ENCODE measurements at places on chromosomes 12 and 14.

DNA sequence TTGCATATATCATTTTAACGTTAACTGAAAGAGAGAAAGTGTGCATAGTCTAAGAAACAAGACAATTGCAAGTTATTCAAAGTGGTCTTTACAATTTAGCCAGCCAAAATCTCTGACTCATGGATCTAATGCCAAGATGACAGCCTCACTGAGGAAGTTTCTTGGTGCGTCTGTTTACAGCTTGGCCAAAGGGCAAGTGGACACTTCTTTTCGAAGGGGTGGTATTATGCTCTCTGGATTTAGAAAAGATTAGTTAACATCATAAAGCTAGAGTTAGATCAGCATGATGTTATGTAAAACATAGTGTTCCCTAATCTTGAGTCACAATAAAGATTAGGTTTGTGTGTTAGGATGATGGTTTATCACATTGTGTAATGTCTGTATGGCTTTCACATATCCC is 51.5 kb upstream of the SLC2A13 start:
- no peak for DNase-seq

DNA sequence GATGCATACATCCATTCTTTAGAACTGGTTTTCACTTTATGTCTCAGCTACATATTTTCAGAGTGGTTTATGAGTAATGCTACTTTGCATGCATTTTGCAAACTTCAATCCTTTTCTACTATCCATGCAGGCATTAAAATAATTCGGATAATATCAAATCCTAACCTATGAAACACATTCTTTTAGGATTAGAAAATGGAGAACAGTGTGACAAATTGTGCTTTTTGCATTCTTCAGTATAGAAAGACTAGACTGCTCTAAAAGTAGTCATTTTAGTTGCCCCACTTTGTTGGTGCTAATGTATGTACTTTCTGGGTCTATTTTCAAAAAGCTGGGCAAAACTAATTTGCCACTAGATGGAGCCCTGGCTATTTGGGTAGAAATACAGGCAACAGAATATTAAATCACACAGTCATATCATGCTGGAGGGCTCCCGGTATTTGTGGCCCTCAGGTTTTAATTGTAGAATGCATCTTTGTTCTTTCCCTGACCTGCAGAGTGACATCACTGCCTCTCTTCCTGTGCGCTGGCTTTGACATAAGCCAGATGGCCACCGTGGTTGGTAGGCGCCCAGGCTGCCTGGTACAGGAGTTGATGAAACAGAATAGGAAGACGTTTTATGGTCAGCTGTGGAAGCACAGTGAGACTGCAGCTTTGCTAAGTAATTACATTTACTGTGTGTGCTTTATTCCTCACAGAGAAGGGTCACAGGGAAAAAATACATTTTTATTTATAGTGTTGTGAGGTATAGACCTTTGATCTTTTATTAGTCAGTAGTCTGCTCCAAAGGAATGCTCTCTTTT is 28.1 kb downstream of the MSRB3 start:
- no peak for DNase-seq

- peak; percentile 36 for DNase-seq
Observed at GRCh38 chr12:7129872-7130691, at the start of gene CLSTN3. CLSTN3 (plus strand) TSS chr12:7130371; CDS start chr12:7130649, 278 bp downstream.

GRCh38 chr12:112963227-112963861 is 15.0 kb upstream of the OAS2 start:
- DNase-seq, result no peak

DNA sequence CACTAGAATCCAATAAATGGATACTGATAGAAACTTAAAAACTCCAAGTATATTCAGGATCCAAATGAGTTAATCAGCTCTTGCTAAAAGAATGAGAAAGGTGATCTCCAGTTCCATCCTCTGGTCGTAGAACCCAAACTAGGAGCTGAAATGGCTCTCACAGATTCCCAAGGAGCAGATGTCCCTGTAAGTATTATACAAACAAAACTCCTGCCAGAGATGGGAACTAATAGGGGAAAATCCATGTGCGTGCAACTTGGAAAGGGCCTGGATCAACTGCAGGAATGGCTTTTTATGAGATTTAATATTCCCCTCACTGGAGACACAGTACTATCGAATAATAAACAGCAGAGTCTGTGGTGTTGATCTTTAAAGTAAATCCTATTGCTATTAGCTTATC is 309.2 kb upstream of the TBX3 start:
- no peak for DNase-seq

GRCh38 chr12:92224685-92225331 is 79.2 kb upstream of the BTG1 start:
- DNase-seq, result no peak

DNA sequence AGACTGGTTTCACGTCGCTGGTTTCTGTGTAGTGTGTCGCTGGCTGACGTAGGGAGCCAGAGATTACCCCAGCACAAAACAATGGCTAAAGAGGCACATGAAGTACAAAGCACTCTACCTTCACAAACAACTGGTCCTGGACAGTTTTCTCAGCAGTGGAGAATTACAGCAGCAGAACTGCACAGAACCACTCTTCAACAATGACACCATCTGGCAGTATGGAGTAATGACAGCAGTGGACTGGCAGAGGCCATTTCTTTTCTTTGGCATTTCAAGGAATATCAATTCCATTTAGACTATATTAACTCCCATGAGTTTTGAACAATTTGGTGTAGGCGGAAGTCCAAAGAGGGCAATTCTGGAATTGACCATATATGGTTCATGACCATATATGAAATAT is 1074.1 kb downstream of the AACS start:
- no peak for DNase-seq

- DNase-seq, result no peak
Observed at GRCh38 chr14:42113358-42114069, 506.8 kb downstream of the LRFN5 start.

DNA sequence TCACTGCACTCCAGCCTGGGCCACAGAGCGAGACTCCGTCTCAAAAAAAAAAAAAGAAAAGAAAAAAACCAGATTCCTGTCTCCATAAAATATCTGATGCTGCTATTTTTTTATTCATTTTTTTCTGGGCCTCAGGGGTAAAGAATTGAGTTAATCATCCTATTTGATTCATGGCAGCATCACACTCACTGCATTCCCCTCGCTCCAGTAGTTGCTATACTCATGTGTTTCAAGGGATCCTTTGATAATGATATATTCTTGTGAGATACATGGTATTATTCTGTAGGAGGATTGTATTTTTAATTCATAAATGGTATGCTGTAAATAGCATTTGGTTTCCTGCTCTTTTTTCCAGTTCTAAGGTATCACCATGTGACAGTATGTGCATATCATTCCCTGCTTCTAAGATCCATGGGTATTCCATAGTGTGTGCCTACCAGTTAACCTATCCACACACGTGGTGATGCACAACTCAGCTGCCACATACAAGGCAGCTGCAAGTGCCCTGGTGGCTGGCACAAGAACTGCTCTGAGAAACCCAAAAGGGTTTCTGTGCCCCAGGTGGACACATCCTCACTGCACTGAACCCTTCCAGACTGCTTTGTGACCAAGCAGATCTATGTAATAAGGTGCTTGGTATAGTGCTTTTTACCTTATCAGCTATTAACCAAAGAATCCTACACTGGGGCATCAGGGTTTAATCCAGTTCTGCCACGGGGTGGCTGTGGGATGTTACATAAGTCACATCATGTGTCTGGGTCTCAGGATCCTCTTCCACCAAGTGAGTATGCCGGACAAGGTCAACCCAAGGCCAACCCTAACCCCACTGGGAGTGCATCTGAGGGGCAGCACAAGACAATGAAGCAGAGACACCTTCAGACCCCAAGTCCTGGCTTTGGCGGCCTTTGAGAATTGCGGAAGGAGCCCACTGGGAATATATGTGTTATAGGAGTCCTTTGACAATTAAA is 74.6 kb downstream of the ZFP36L1 start:
- no peak for DNase-seq

GRCh38 chr14:99519931-99520421 is 38.8 kb downstream of the CCNK start:
- no peak for DNase-seq

DNA sequence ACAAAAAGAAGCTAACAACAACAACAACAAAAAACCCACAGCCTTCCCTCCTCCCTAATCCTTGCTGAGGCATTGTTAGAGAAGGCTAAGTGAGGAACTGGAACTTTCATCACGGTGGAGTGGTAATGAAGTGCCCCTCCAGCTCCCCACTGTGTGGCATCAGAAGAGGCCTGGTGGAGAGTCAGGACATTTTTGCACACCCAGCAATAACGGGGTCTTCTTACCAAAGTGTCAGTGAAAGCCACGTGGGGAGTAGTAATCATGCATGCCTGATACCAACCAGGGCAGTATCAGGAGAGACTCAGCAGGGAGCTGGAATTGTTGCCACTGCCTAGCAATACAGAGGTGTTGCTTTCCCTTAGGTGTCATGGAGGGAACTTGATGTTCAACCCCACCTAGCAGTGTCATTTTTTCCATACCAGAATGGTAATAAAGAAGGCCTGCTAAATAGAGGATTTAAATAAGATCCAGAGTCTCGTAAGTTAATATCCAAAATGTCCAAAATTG is 299.7 kb upstream of the RGS6 start:
- DNase-seq, result no peak

DNA sequence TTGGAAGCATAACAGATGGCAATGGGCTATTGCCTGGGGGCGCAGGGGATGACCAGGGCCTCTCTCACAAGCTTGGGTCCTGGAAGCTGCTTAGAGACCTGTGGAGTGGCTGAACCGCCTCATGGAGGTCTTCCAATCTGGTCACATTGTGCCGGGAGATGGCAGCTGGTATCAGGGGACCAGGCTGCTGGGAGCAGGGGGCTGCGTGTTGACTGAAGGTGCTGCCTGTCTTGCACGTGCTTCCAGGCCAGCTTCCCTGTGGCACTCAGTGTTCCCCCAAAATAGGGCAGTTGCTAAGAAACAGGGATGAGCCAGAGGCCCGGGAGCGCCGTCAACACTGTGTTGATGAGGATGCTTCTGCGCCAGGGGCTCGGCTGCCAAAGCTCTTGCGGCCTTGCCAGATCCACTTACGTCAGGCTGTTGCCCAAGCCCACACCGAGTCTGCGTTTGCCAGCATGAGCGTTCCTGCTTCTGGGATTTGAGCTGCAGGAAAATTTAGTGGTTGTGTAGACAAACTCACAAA is 39.8 kb downstream of the ELK3 start:
- no peak for DNase-seq

DNA sequence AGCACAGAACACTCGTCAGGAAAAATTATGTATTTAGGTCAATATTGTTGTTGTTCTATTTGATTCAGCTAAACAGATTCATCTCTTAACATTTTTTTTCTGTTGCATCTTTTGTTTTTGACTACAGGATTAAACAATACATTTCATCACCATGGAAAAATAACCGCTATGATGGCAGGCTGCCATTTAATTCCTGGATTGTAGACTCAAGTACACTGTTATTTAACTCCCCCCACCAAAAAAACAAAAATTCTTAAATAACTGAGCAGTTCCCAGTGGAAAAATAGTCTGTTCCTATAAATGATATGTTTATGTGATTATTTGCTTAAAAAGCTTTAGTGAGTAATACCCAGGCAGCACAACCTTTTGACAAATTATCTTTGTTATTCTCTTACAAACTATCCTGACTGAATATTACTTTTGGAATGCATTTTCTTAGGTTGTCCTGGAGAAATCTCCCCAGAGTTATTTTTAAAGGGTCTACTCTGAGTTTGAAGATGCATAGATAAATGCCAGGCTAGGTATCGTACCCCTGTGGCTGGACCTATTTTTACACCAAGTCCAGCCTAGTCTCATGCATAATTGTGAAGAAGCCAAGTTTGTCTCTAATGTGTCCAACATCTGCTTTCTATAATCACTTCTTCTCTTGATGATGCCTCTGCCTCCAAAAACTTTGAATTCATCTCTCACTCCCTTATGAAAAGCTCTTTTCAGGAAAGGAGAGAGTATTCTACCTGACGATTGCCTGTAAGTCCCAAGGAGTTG is 3.7 kb downstream of the KERA start:
- DNase-seq, result no peak

DNA sequence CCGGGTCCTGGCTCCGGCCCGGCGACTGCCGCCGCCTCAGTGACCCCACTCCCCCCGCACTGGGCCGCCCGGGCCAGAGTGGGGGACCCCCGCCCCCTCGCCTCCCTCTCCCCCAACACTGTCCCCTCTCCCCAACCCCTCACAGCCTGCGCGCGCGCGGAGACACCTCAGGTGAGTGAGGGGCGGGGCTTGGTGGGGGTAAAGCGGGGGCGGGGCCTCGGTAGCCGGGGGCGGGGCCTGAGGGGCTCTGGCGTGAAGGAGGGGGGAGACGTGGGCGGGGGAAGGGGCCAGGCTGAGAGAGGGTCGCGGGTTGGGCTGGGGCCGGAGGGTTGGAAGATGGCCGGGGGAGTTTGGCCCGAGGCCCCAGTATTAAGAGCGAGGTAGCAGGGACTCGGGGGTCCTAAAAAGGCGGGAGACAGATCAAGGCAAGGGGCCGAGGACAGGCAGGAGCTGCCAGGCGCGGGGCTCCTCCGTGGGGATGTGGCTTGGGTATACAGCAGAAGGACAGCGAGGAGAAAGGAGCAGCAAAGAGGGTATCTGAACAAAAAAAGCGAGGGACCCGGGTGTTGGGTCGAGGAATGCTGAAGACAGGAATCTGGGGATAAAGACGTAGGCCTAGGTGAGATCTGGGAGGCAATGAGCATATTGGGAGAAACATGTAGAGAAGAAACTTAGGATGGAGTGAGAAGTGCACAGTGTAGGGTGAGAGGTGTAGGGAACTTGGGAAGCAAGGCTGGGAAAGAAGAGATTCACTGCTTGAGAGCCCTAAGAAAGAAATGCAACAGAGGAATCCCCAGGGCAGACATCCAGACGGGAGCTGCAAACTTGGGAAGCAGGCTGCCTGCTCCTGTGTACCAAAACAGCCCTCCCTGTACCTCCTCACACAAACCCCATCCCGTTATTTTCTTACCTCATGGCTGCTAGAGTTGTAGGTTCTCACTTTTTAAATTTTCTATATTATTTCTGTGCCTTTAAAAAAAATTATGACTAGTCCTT is 10.8 kb downstream of the SUOX start:
- DNase-seq, result peak; percentile 10

GRCh38 chr12:115947696-115948062 is 329.8 kb downstream of the MED13L start:
- DNase-seq, result no peak

- no peak for DNase-seq
Observed at GRCh38 chr14:102525219-102525928, 15.8 kb upstream of the ANKRD9 start.

GRCh38 chr14:70098250-70098809 is 90.4 kb downstream of the SLC8A3 start:
- DNase-seq, result no peak

GRCh38 chr12:95227818-95228356 is 10.3 kb downstream of the VEZT start:
- no peak for DNase-seq

Measured in NCI-H1417 treated with DMSO at 0.1 percent for 48 hours (cell line).